HCT116 (cell line): ENCODE measurements at places on chromosomes 7 and 10.

DNA sequence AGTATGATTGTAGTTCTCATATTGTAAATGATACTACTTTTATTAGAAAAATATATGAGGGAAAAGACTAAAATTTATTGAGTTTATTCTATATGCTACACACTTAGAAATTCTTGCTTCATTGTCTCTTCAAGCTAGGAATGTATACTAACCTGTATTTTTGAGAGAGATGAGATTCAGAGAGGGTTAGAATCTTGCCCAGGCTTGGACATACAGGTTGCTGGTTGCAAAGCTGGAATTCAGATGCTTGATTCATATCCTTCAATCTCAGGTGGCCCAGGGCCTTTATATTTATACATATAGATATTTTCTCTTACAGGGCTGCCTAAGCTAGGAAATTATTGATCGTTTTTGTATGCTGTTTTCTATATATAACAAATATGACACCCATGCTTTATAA, 324.2 kb downstream of the CDK14 start:
- no peak for DNase-seq

DNA sequence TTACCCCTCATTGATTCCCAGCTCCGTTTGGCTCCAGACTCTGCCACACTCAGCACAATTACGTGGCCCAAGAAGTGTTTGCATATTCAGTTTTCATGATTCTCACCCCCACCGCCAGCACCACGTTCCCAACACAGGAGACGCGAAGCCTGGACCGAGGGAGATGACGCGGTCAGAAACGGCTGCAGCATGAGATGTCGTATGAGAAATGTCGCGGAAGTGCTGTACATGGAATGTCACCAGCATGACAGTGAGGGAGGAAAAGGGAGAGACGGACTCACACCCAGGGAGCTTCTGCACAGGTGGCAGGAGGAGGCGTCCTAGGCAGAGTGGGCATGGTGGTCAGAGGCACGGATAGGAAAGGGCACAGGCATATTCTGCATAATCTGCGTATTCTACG, 188.3 kb downstream of the WDR37 start:
- DNase-seq, result no peak

- no peak for DNase-seq
Measured at GRCh38 chr10:108413954-108414353, 1249.4 kb upstream of the SORCS1 start.

DNA sequence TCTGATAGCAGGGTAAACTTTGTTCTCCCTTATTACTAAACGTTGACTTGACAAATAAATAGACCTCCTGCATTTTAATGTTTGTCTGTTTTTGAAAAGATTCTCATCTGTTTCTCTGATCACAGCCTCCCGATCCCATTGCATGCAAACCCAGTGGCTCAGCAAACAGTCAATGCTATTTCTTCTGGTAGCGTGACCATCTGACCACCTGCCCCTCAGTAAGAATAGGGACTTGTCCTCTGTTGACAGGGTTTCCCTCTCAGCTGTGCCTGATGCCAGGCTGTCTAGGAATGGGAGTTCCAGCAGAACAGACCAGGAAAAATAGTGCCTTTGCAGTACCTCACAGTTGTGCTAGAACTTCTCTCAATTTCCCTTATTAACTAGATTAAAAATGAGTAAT, 40.7 kb upstream of the EBLN1 start:
- no peak for DNase-seq

GRCh38 chr10:59626523-59626869, 83.2 kb downstream of the SLC16A9 start:
- no peak for DNase-seq

- DNase-seq, result no peak
Measured at GRCh38 chr10:14952851-14953423, 959 bp downstream of the DCLRE1C start.

DNA sequence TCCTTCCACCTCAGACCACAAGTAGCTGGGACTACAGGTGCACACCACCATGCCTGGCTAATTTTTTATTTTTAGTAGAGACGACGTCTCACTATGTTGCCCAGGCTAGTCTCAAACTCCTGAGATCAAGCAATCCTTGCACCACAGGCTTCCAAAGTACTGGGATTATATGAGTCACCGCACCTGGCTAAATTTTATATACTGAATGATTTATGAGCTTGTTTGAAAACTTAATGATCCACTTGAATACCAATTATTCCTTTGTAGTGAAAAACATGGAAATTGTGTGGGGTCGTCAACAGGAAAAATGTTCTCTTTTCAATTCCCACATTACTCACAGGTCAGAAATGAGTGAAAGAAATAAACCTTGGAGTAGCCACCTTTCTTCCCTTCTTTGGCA, 31.3 kb downstream of the RAPGEF5 start:
- DNase-seq, result no peak

GRCh38 chr7:116933465-116933864, 19.8 kb upstream of the ST7 start:
- DNase-seq, result no peak

- DNase-seq, result no peak
Measured at GRCh38 chr7:32033006-32033405, 37.2 kb downstream of the PDE1C start.
